ENCODE measurements at places on chromosomes 16 and 17.

DNA sequence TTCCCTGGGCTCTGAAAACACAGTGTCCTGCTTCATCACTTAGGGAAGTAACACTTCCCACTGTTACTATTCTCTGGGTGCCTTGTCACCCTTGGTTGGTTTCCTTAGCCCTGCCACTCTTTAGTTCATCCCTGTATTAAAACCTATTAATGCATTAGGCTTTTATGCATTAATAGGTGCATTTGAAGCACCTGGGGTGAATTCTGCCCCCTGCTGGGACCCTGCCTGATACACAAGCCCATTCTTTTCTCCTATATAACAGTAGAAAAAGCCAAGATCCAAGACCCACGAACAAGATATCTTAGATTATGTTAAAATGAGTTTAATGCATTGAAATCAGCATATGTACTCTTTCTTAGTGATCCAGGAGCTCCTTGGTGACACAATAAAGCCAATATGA lies 235.7 kb downstream of the PMP22 start:
- no peak for DNase-seq

- no peak for DNase-seq
Observed at GRCh38 chr16:1950047-1950446, 4.4 kb downstream of the RPL3L start.

DNA sequence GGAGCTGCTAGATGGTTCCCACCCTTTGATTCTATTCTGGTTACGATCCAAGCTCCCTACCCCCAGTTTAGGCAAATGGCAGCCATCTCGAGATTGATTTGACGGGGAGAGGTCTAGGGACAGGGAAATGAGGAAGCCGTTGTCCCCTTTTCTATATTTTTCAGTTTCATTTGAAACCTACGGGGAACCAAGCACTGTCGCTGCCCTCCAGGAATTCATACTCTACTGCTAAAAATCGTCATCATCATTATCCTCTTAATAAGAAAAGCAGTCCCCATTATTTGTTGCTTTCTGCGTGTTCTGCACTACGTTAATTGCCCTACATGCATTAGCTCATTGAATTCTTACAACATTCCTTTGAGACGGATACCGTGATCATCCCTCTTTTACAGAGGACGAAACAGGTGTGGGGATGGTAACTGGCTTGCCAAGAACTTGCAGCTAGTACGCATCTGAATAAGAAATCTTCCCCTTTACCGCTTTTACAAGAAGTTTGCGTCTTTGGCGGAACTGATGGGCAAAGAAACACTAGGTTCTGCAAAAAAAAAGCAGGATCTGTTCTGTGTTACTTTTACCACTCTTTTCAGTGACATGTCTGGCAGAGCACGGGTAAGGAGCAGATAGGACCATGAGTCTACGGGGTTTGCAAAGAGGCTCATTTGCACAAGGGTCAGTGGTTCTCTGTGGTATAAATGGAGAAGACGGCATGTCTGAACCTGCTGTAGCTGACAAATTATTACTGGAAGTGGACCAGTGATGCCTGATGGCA lies 1.1 kb downstream of the CCP110 start:
- no peak for DNase-seq

DNA sequence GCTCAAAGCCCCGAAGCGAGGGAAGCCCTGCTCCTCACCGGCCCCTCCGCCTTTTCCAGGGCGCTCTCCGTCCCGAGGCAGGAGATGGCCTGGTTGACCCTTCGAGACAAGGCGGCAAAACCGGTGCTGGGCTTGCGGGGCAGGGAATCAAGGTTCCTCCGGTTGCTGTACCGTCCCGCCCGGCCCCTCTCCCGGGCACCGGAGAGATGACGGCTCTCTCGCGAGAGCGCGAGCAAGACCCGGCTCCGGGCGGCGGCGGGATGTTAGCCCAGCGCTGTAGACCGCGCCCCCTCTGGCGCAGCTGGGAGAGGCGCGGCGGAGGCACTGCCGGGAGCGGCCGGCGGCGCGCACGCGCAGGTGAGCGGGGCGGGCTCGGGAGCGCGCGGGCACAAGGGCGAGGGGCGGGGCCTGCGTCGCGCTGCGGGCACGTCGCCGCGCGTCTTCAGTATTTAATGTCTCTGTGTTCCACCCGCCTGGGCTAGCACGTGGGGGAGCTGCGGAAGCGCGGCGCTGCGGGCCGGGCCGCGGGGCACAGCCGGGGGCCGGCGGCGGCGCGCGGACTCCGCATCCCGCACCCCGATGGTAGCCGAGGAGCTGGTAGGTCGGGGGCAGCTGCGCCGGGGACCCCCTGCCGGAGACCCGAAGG lies at the start of gene AKAP1:
Gene AKAP1, plus strand, starts transcription at position 445 of the 646 bp plus-strand sequence. CDS start 20,219 bp downstream, outside the sequence.
- peak; percentile 45 for DNase-seq

- DNase-seq: no peak
Observed at GRCh38 chr16:17369421-17370222, 101.1 kb downstream of the XYLT1 start.

- DNase-seq: no peak
Observed at GRCh38 chr17:82745524-82745923, 6.3 kb upstream of the TBCD start.

DNA sequence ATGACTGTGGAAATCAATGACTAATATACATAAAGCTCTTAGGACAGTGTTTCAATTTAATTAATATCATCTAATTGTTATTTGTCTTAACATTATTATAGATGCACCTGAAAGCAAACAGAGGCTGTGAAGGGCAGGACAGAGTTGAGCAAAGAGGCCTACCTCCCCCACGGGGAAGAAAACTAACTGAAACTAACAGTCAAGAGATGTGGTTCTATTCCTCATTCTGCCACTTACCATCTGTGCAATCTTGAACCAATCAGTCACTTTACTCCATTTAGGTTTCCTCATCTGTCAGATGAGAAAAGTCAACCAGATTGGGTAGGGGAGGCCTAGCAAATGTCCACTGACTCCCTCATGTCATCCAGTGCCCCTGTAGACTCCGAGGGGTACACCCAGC lies 59.1 kb downstream of the C17orf67 start:
- no peak for DNase-seq

DNA sequence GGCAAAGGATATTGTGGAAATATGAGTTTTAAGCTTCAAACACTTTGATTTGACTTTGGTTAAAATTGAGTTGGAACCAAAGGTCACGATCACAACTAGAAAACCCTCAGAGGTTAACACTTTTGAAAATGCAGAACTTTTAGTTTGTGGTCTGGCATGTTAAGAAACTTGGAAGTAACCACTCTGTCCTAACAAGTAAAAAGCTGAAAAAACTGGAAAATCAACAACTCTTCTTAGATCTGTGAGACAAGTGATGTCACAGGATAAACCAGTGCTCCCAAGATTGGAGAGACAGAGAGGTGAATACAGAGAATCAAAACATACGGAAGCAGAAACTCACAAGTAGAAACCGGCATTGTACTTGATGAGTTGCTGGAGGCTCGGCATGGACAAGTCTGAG lies 17.4 kb downstream of the MFSD6L start:
- no peak for DNase-seq

GRCh38 chr16:66386629-66387622 lies 20.4 kb downstream of the CDH5 start:
- no peak for DNase-seq

DNA sequence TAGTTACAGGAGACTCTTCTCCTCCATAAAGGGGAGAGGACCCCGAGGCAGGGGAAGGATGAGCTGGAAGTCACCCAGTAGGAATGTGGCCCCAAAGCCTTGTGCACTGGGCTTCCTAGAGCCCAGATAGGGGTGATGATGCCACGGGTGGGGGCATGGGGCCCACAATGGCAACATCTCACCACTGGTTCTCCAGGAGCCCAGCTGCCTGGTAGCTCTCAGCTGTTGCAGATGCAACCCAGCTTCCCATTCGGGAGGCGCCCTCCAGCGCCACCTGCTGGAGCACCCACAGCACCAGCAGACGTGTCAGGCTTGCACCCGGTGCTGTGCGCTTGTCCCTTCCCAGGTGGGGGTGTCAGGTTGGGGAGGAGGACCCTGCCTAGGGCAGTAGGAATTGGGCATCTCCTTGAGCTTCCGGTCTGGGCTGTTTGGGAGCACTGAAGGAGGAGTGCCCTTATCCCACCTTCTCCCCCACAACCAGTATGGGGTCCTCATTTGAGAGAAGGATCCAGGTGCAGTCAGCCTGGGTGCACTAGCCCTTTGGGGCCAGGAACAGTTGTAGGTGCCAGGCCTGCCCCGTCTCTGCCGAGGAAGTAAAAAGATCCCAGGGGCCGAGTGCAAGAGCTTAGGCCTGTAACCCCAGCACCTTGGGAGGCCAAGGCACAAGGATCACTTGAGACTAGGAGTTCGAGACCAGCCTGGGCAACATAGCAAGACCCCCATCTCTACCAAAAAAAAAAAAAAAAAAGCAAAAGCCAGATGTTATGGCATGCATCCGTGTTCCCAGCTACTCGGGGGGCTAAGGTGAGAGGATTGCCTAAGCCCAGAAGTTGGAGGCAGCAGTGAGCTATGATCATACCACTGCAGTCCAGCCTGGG lies 14.4 kb downstream of the CDIPT start:
- no peak for DNase-seq

DNA sequence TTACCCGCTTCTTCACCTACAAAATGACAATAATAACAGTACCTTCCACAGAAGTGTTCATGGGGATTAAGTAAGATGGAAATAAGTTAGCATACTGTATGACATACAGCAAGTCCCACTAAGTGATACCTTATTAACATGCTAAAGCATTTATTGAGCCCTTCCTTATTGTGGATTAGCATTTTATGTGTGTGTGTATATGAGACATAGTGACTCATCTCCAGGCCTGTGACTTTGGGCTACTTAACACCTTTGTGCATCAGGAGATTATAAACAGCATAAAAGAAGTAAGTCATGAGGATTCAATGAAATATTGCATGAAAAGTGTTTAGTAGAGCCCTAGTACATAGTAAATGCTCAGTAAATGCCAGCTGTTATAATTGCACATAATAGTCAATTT lies 52.9 kb downstream of the CA10 start:
- DNase-seq: no peak

DNA sequence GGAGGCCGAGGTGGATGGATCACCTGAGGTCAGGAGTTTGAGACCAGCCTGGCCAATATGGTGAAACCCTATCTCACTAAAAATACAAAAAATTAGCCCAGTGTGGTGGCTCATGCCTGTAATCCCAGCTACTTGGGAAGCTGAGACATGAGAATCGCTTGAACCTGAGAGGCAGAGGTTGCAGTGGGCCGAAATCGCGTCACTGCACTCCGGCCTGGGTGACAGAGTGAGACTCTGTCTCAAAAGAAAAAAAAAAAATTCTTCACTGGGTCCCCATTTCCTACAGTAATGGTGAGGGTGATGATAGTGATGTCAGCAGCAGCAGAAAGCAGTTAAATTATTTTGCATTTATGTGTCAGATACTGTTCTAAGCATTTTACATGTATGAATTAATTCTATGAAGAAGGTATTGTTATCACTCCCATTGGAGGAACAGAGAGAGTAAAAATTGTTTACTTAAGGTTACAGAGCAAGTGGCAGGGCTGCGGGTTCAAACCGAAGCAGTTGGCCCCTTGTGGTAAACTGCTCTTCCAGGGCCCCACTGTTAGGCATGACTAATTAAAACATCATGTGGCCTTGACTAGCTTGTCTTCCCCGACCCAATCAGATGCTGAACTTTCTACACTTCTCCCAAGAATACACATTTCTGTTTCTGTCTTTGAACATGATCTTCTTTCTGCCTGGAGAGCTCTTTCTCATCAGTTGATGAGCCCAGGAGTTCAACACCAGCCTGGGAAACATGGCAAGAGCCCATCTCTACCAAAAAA lies 45.8 kb downstream of the STAT3 start:
- DNase-seq: no peak

- DNase-seq: no peak
Observed at GRCh38 chr17:6205033-6205432, 134.9 kb downstream of the WSCD1 start.

DNA sequence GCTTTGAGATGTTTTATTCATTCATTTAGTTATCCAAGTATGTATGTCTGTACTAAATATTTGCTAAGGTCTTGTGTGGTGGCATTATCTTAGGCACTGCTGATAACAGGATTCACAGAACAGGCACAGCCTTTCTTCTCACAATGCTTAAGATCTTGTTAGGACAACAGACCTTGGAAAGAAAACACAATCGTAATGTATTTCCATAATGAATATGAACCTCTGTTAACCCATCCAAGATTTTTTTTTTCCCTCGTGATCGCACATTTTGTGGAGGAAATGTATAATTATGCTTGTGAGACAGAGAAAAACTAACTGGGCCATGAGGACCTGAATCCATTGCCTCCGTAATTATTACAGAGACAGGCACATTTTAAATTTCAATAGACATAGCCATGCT lies 121.9 kb downstream of the NPIPB5 start:
- no peak for DNase-seq

DNA sequence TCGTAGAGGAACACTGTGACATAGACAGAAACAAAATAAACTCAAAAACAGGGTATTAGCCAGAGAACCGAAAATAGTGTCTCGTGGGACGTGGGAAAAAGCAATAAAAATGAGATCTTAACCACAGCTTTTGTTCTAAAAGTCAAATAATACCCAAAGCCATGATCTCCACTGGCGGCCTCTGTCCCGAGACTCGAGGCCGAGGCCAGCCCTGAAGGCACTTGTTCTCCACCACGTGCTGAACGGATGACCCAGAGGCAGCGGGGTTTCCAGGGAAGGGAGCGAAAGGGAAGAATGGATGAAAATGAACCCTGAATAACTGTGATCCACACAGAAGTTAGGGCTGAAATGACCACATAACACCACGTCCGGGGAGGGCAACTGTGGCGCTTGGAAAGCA lies 84.8 kb upstream of the CREBBP start:
- no peak for DNase-seq

- DNase-seq: no peak
Observed at GRCh38 chr16:88264641-88265285, 118.0 kb upstream of the ZNF469 start.

DNA sequence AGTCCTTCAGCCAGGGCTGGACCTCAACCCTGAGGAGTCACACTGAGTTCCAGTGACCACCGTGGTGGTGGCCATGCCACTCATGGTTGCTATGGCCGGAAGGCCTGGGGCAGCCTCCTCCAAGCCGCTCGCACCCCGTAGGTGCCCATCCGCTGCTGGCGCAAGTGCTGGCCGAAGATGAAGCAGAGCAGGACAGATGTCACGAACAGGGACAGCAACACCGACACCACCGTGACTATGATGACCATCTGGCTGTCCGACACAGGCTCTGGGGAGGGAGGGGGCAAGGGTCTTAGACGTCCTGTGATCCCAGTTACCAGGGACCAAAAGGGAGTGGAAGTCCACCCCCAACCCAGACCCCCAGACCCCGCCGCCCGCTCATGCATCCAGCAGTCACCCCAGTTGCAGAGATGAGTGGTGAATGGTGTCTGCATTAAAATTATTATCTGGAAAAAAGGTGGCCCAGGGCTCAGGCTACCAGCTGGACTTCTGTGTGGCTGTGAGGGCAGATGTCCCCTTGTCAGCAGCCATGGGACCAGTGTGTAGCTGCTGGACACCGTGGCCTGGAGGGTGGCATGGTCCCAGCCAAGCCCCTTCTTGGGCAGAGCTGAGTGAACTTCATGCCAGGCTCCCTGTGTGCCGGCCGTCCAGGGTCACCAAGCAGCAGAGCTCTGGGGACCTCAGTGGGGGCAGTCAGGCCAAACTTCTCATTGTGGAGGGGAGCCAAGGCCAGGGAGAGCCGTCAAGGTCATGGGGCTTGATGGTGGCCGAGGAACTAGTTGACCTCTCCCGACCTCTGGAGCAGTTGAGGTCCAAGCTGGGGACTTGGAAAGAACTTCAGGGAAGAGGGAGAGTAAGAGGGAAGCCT lies 4.7 kb downstream of the PRR29 start:
- DNase-seq: no peak

GRCh38 chr17:50585346-50585745 lies 24.8 kb downstream of the CACNA1G start:
- no peak for DNase-seq
